ENCODE measurements at places on chromosomes 7 and 10. TPM values are rescaled to one million over a fixed set of nuclear protein-coding genes. Genes with fewer than 3 reads are reported as not detected.

The SPDYE5 gene
- not detected for total RNA-seq

The GBX1 gene
- total RNA-seq = 0.17 TPM

The APBB1IP gene
- 5.9 TPM for total RNA-seq

The ANKRD2 gene
- total RNA-seq = 7.3 TPM

The HPSE2 gene
- not detected for total RNA-seq

The OR6V1 gene
- total RNA-seq = not detected

The AUTS2 gene
- 3.0 TPM for total RNA-seq

The ANXA8 gene
- 35.1 TPM for total RNA-seq

The SLC26A3 gene
- not detected for total RNA-seq

The KLLN gene
- total RNA-seq = 0.59 TPM

The KLF14 gene
- 0.03 TPM for total RNA-seq

The KCND2 gene
- total RNA-seq = not detected

The NODAL gene
- not detected for total RNA-seq

All from A549 treated with Hydrocortisone at 1 μM for 4 hours (cell line).